Hepatocyte (in vitro differentiated cells): ENCODE measurements at places on chromosomes 3 and 15. TPM values are rescaled to one million over a fixed set of nuclear protein-coding genes. Genes with fewer than 3 reads are reported as not detected.

Gene C3orf20
- 0.10 TPM in 1 of 2 replicates, not detected in the other for polyA plus RNA-seq

Gene ANKUB1
- not detected in 2 replicates for polyA plus RNA-seq

- no peak for DNase-seq
These were observed 1.8 kb upstream of the CYP11A1 start for GRCh38 chr15:74369084-74369745.

GRCh38 chr3:23776352-23776891 lies 29.3 kb upstream of the UBE2E1 start:
- no peak for DNase-seq

- peak; percentile 81 for DNase-seq
These were observed 103.0 kb upstream of the VEPH1 start for GRCh38 chr3:157606011-157606851.

GRCh38 chr3:21310891-21311290 lies 440.1 kb downstream of the ZNF385D start:
- DNase-seq = no peak
